Right lobe of liver (tissue), 6 donors: ENCODE measurements at places on chromosomes 5 and 9. TPM values are rescaled to one million over a fixed set of nuclear protein-coding genes. Genes with fewer than 3 reads are reported as not detected.

DNA sequence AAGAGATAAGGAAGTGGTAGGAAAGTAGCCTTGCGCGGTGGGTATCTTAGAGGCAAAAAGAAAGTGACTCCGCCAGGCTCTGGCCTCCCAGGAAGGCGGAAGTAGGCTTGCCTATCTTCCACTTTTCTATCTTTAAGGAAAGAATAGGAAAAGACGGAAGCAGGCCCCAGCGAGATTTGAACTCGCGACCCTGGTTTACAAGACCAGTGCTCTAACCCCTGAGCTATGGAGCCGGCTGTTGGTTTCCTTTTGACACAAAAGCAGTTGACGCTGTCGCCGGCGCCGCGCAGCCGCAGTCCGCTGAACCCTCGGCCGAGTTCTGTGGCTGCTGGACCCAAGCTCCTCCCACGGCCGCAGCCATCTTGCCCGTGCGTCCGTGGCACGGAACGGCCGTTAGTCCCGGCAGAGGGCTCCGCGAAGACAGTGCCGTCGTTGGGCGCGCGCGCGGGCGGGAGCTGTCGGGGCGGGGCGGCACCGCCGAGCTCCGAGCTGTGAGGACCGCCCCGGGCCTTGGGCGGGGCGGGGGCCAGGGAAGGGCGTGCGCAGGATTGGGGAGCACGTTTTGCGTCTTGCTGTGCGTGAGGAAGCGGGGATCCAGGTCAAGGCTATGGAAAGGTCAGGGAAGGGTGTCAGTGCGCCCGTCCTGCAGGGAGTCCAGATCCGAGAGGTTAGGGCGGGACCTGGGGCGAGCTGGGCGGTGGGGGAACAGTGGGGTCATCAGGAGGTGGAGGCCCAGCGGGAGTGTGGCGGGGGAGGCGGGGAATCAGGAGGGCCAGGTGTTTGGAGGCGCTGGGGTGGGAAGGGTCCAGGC lies 13.3 kb downstream of the TRIM7 start:
- no peaks in the 10 kb centered on the region for H3K36me3 ChIP-seq
- no peaks in the 10 kb centered on the region for H3K27me3 ChIP-seq
- peak overlapping the region; percentile 63 for H3K27ac ChIP-seq
- H3K4me3 ChIP-seq: peak overlapping the region; percentile 71
- H3K4me1 ChIP-seq: no peaks in the 10 kb centered on the region

GRCh38 chr5:33539212-33539611 lies 98.4 kb downstream of the TARS1 start:
- H3K4me1 ChIP-seq: no peaks in the 10 kb centered on the region
- H3K36me3 ChIP-seq: no peaks in the 10 kb centered on the region
- H3K27ac ChIP-seq: no peak overlapping the region
- H3K27me3 ChIP-seq: no peaks in the 10 kb centered on the region

DNA sequence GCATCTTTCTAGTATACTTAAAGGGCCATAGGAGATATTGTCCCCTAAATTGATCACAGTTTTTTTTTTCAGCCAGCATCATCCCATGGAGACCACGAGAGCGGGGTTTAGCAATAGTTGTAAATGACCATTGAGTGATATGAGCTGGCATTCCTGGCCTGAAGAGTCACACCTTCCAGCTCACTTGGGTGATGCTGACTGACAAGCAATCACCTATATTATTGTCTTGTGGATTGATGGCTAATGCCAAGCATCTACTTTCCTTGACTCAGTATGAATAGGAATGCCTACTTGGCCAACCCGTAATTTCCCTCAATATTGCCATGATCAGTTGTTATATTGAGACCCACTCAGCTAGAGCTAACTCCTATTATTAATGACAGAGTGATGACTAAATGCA lies 70.5 kb downstream of the ADAMTSL1 start:
- no peaks in the 10 kb centered on the region for H3K4me1 ChIP-seq
- DNase-seq: no peak
- no peaks in the 10 kb centered on the region for H3K27me3 ChIP-seq
- no peak overlapping the region for H3K4me3 ChIP-seq
- no peak overlapping the region for H3K27ac ChIP-seq
- H3K36me3 ChIP-seq: no peaks in the 10 kb centered on the region

GRCh38 chr5:172837640-172838039 lies 3.6 kb downstream of the ERGIC1 start:
- DNase-seq: peak; percentile 81
- no peaks in the 10 kb centered on the region for H3K36me3 ChIP-seq
- H3K27me3 ChIP-seq: no peaks in the 10 kb centered on the region
- H3K4me1 ChIP-seq: no peaks in the 10 kb centered on the region
- H3K4me3 ChIP-seq: no peak overlapping the region
- peak overlapping the region; percentile 22 for H3K27ac ChIP-seq

GRCh38 chr5:177553671-177554429 lies 513 bp downstream of the FAM193B start:
- no peaks in the 10 kb centered on the region for H3K36me3 ChIP-seq
- H3K4me3 ChIP-seq: peak overlapping the region; percentile 89

DNA sequence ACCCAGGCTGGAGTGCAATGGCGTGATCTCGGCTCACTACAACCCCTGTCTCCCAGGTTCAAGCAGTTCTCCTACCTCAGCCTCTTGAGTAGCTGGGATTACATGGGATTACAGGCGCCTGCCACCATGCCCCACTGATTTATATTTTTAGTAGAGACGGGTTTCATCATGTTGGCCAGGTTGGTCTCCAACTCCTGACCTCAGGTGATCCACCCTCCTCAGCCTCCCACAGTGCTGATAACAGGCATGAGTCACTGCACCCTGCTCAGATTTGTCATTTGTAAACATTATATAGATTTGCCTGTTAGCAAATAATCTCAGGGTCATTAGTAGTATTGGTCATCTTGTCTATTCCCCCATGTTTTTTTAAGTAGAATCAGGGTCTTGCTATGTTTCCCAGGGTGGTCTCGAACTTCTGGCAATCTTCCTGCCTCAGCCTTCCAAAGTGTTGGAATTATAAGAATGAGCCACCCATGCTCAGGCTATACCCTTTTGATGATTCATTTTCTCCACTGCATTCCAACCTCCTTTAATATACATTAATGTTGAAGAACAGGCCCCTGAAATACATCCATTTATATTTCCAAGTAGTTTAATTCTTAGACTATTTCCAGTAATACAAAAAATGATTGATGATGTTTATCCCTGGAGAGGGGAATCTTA lies 17.3 kb downstream of the CENPH start:
- H3K4me1 ChIP-seq: no peaks in the 10 kb centered on the region
- H3K27me3 ChIP-seq: no peaks in the 10 kb centered on the region
- no peak overlapping the region for H3K27ac ChIP-seq
- no peaks in the 10 kb centered on the region for H3K36me3 ChIP-seq
- no peak overlapping the region for H3K4me3 ChIP-seq

DNA sequence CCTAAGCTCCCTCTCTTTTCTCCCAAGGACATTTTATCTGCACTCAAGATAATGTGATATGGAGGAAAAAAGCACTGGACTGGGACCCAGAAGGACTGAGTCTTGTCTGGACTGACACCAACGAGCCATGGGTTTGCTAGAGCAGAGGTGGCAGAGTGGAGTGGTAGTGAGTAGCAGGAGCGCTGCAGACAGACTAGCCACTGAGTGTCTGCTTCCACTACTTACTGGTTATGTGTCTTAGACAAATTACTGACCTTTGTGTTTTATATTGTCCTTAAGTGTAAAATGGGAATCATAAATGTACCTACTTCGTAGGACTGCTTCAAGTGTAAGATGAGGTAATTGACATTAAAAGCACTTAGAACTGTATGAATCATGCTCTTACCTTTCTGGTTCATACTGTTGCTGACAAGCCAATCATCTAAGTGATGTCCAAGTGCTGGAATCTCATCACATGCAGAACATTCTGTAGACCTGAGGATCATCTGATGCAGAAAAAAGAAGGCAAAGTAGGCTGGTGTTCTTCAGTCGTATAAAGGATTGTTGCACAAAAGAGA lies 12.5 kb upstream of the PRLR start:
- no peak overlapping the region for H3K4me3 ChIP-seq
- no peaks in the 10 kb centered on the region for H3K27me3 ChIP-seq
- no peak for DNase-seq

DNA sequence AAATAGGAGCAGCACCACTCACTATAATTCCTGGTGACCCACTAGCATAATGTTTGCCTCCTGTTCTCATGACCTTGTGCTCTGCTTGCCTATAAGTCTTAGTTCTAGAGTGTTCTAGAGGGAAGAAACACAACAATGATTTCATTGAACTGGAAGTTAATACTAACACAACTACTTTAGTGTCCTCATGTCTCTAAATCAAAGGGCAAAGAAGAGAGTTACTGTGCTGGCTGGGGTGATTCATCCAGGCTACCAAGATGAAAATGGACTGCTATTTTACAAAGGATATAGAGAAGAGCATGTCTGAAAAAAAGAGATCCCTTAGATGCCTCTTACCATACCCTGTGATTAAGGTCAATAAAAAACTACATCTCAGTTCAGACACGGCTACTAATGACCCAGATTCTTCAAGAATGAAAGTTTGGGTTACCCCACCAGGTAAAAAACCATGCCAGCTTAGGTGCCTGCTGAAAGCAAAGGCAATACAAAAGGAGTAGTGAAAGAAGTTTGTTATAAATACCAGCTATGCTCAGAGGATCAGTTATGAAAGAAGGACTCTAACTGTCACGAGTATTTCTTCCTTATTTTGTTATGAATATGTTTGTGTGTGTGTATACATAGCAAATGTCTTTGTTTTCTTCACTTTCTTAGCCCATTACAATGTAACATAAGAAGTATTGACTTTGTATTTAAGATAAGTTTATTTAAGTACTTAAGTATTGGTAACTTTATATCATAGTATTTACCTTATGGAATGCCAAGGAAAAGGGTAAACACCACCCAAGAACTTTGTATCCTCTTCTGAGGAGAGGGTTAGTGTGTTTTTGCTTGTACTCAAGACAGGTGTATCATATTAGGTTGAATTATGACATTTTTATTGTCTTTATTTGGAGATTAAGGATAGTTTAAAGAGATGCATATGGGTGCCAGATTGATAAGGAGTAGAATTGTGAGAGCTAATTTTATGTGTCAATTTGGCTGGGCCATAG lies 314.1 kb upstream of the PTGER4 start:
- H3K27ac ChIP-seq: no peak overlapping the region
- H3K27me3 ChIP-seq: no peaks in the 10 kb centered on the region
- no peak for DNase-seq
- no peaks in the 10 kb centered on the region for H3K4me1 ChIP-seq

- DNase-seq: no peak
- H3K27me3 ChIP-seq: no peaks in the 10 kb centered on the region
- H3K27ac ChIP-seq: no peak overlapping the region
- no peak overlapping the region for H3K4me3 ChIP-seq
- H3K36me3 ChIP-seq: no peaks in the 10 kb centered on the region
- H3K4me1 ChIP-seq: no peaks in the 10 kb centered on the region
These were observed 11.4 kb downstream of the HABP4 start for GRCh38 chr9:96461336-96461735.

DNA sequence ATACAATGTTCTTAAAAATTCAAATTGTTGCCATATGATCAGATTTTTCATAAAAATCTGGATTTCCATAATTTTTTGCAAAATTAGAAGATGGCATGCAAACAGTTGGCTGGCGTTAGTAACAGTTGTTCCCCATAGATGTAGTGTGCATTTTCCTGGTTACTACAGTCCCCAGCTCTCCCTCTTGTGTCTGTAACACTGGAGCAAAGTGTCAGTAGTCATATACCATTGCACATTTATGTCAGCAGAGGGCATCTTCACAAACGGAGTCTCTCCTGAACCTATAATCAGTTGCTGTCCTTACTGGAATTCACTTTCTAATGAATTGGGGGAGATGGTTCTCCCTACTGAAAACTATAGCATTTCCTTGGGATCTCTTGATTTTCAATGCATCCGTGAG lies 44.7 kb upstream of the DMAC1 start:
- no peaks in the 10 kb centered on the region for H3K36me3 ChIP-seq
- H3K4me3 ChIP-seq: no peak overlapping the region
- DNase-seq: no peak
- no peaks in the 10 kb centered on the region for H3K4me1 ChIP-seq
- H3K27ac ChIP-seq: no peak overlapping the region
- H3K27me3 ChIP-seq: no peaks in the 10 kb centered on the region

GRCh38 chr5:126003309-126003708 lies 419.9 kb upstream of the GRAMD2B start:
- no peaks in the 10 kb centered on the region for H3K27me3 ChIP-seq
- no peaks in the 10 kb centered on the region for H3K36me3 ChIP-seq
- no peak overlapping the region for H3K4me3 ChIP-seq
- DNase-seq: no peak
- H3K27ac ChIP-seq: no peak overlapping the region

Gene CORO2A
- total RNA-seq: 4.2 TPM

Gene PGM5
- total RNA-seq: 3.4 TPM

Gene CER1
- total RNA-seq: not detected

Gene AIF1L
- 0.40 TPM for total RNA-seq

Gene FOXD4
- total RNA-seq: not detected

Gene IDNK
- 20.0 TPM for total RNA-seq

Gene SVEP1
- 4.5 TPM for total RNA-seq
